Left forelimb (tissue), 1 donor: ENCODE measurements at places on chromosomes 7 and 10.
A peak's percentile ranks its signal among the peaks of the same experiment; 100 is the strongest.

GRCh38 chr10:118585234-118585633 lies 10.2 kb downstream of the PRLHR start:
- DNase-seq: peak; percentile 20

DNA sequence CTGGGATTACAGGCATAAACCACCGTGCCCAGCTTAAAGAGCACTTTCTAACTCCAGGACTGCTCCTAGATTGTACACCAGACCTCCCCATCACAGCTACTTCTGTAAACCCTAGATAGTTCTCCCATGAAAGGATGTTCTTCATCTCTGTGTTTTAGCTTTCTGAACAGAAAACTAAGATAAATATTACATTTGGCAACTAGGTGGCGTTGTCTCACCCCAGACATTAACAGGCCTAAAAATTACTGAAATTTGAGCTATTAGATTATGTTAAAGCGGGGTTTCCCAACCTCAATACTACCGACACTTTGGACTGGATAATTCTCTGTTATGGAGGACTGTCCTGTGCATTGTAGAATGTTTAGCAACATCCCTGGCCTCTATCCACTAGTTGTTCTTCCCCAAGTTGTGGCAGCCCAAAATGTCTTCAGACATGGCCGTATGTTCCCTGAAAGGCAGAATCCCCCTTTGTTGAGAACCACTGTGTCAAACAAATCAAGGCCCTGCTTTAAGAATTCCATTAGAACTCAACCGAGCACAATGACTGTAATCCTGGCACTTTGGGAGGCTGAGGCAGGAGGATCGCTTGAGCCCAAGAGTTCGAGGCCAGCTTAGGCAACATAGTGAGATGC lies 19.1 kb downstream of the ATOH7 start:
- DNase-seq: no peak

GRCh38 chr10:88670497-88670896 lies 6.3 kb downstream of the LIPF start:
- no peak for DNase-seq

- peak; percentile 69 for DNase-seq
Measured at GRCh38 chr7:71132127-71132376, at the start of gene GALNT17. Gene GALNT17 (plus strand): TSS chr7:71132144.

- DNase-seq: no peak
Measured at GRCh38 chr10:106682175-106682574, 482.3 kb downstream of the SORCS1 start.

DNA sequence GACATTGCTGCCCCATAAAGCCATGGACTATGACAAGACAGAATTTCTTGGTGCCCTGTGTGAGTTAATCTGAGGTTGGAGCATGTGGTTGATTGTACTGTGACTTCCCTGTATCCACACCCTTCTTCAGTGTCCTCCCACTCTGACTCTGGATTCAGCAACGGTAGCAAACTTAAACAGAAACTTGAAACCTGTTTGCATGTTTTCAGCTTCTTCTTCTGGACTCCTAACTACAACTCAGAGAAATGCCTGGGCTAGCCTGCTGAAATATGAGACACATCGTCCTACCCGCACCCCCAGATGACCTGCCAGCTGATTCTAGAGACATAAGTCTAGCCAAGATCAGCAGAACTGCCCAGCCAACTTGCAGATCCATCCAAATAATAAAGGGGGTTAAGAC lies 78.4 kb downstream of the IPMK start:
- DNase-seq: no peak

GRCh38 chr10:35056686-35057085 lies 33.5 kb downstream of the CUL2 start:
- no peak for DNase-seq

DNA sequence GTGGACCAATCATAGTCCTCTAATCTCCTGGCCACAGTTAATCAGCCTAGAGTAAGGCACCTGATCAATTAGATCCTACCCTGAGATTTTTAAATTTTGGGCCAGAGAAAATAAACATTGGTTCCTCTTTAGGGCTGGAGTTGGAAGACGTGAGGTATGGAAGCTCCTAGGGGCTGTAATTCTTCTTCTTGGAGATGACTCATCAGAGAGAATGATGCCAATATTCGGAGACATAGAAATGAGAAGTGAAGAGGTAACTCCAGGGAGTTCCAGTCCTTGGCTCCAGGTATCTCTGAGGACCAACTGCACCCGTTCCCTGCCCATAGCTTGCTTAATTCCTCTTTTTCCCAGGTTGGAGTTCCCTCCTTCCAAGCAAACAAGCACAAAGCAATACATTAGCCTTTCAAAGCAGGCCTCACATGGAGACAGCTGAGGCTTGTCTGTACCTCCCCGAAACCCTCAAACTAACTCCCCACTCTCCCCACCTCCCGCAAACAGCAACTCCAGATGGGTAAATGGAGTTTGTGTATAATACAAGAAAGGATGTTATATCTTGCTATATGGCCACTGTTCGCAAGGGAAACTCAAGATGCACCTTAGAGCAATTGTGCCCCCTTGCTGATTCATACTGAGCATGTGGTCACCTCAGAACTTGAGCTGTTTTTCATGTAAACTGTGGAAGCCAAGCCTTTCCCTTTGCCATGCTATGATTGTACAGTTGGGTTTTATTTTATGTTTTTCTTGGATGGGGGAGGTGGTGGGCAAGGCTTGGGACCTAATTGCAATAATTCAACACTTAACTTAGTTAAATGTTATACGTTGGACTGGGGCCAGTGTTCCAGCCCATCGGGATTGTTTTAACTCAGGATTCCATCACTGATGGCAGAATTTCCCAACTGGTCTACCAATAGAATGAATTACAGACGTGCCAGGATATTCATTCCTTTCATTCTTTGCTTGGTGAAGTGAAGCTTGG lies 29.3 kb downstream of the PIK3AP1 start:
- DNase-seq: no peak
